A172 (cell line): ENCODE measurements at places on chromosomes 7 and 10. TPM values are rescaled to one million over a fixed set of nuclear protein-coding genes. Genes with fewer than 3 reads are reported as not detected.

- DNase-seq = no peak
Observed at GRCh38 chr10:24240041-24240751, 31.3 kb downstream of the KIAA1217 start.

GRCh38 chr7:122140918-122141317 lies 3.1 kb downstream of the AASS start:
- DNase-seq = no peak

GRCh38 chr7:112448381-112448780 lies 1.9 kb upstream of the IFRD1 start:
- no peak for DNase-seq

- DNase-seq = no peak
Observed at GRCh38 chr7:11605749-11606148, 226.2 kb downstream of the THSD7A start.

- DNase-seq = peak; percentile 28
Observed at GRCh38 chr7:70775570-70776156, 356.3 kb upstream of the GALNT17 start.

DNA sequence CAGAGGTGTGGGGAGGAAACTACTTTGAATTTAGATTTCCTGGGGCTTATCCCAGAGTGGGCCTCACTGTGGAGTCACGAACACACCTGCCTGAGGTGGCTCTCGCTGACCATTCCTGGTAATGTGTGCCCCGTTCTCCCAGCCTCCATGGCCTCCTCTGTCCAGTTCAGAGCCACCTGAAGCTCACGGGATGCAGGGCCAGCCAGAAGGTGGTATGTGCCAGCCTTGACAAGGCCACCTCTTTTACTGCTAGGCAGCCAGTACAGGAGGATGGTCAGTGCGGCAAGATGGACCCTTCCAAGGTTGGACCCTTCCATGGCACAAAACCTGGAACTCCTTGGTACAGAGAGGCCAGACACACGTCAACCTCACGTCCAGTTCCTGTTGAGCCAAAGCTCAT lies 210.3 kb downstream of the DNAJB6 start:
- no peak for DNase-seq

DNA sequence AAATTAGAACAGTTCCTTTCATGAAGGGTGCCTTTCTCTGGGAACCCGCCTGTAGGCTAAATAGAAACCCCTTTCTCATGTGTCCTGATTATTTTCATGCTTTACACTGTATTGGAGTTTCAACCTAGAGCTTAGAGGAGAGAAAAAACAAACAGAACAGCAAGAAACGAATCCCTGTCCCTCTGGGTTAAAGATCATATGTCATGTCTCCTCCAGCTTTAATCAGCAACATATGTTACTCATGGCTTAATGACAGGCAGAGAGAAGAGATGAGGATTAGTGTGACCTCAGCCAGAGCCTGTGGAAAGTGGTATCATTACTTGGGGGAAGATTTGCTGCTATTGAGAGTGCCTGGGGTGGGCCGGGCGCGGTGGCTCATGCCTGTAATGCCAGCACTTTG lies 32.1 kb downstream of the CRCP start:
- DNase-seq = no peak

- peak; percentile 43 for DNase-seq
Observed at GRCh38 chr7:50962281-50962883, 179.7 kb upstream of the GRB10 start.

DNA sequence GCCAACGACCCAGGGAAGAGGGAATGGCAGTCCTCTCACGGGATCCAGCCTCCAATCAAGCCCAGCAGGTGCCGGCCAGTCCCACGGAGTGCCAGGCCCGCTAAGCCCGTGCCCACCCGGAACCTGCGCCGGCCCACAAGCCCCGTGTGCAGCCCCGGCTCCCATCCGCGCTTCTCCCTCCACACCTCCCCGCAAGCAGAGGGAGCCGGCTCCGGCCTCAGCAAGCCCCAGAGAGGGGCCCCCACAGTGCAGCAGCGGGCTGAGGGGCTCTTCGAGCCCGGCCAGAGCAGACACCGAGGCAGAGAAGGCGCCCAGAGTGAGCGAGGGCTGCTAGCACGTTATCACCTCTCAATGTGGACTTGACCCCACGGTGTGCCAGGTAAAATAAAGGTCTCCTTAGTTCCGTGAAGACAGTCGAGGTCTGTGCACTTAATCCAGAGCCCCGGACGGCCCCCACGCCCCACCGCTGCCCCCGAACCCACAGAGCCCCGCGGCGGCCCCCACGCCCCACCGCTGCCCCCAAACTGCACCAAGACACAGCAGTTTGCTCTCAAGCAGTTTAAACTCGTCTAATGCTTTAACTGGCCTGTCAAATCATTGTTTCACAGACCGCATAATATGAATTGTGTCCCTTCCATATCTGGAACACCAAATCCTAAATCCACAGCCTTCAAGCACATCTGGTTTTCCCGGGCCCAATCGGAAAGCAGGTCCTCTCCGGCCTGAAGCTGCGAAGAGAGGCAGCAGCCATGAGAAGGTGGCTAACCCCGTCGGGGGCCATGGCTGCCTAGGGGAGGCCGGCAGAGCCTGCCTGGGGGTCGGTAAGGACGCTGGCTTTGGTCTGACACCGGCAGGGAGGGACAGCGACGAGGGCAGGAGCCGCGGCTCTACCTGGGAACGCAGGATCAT lies 307.8 kb downstream of the PTPRN2 start:
- no peak for DNase-seq

DNA sequence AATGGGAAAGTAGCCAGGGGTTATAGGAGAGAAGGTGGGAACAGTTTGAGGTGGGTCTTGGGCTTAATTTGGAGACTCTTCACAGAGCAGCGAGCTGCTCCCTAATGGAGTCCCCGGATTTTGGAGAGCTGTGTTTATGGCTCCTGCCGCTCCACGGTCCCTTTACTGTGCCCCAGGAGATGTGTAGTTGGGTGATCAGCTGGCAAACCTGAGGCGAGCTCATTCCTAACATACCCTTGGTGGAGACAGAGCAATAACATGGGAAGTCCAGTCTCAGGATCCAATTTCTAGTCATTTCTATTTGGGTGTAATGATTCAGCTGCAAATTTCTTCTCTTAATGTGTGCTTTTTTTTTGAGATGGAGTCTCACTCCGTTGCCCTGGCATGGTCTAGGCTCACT lies 1.5 kb downstream of the GARIN1A start:
- DNase-seq = no peak

- DNase-seq = peak; percentile 18
Observed at GRCh38 chr10:12252882-12253546, 57.0 kb downstream of the CDC123 start.

GRCh38 chr10:122138831-122139625 lies 132.1 kb upstream of the BTBD16 start:
- DNase-seq = no peak

- no peak for DNase-seq
Observed at GRCh38 chr10:124554085-124554858, 92.6 kb downstream of the LHPP start.

DNA sequence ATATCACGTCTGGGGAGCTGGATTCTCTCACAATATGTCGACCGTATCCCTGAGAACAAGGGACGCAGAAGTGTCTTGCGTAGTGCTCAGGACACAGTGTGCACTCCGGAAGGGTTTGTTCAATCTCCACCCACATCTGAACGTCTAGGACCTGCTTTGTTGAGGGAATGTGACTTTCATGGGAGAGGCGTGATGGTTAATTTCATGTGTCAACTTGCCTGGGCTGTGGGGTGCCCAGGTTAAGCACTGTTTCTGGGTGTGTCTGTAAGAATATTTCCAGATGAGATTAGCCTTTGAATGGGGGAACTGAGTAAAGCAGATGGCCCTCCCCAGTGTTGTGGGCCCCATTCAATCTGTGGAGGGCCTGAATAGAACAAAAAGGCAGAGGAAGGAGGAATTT lies 80.4 kb upstream of the SFMBT2 start:
- no peak for DNase-seq

GRCh38 chr7:30470163-30470770 lies 8.3 kb downstream of the NOD1 start:
- no peak for DNase-seq

DNA sequence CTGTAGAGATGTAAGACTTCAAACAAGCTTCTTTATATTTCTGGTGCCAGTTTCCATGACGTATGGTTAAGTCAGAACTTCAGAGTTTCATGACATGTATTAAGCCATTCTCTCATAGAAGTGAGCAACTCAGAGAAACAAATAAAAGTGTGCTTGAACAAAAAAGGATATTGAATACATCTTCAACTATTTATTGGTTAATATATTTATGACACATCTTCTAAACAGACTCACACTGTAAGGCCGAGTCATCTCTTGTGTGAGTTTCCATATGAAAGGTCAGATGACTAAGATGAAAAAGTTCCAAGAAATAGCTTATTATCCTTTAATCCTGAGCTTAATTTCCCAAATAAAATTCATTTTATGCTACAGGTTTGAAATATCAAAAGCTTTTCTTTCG lies 105.5 kb upstream of the CSTF2T start:
- DNase-seq = no peak

DNA sequence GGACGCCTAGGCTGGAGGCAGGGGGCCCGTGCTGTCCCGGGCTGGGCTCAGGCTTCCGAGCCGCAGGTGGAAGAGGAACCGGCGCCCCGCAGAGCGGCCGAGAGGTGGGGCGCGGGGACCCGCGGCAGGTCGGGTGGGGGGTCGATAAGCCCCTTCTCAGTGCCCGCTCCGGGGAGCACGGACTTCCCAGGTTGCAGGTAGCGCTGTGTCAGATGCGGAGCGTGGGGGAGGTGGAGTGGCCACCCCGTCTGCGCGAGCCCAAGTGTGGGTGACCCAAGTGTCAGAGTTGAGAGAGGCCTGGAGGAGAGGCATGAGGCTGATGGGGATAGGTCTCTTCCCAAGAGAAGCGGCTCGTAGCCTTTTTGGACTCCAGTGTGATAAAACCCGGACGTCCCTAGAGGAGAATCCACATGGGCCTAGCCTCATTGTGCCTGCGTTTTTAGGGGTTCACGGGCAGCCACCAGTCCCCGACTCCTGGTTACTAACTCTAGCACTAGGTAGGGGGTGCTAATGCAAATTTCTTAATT lies 580 bp downstream of the EEPD1 start:
- DNase-seq = no peak

DNA sequence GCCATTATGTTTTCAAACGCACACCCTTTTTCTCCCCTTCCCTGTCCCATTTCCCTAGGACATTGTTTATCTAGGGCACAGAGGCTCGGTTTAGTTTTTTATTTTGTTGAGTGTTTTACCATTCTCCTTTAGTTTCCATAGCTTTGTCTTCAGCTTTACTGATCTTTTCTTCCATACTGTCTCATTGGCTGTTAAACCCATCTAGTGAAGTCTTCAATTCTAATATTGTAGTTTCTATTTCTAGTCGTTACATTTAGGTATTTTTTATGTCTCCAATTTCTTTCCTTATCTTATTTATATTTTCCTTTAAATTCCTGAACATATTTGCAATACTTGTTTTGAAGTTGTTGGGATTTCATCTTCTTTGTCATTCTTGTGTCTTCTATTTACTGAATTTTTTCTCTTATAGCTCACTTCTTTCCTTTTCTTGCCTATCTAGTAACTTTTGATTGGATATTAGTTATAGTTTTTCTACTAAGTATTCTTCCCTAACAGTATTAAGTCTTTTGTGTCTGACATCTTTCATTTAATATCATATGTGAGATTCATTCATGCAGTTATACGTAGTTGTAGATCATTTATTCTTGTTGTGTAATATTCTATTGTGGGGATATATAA lies 41.0 kb upstream of the SH2D4B start:
- DNase-seq = no peak

GRCh38 chr10:32445036-32445435 lies 904 bp upstream of the CCDC7 start:
- DNase-seq = no peak

DNA sequence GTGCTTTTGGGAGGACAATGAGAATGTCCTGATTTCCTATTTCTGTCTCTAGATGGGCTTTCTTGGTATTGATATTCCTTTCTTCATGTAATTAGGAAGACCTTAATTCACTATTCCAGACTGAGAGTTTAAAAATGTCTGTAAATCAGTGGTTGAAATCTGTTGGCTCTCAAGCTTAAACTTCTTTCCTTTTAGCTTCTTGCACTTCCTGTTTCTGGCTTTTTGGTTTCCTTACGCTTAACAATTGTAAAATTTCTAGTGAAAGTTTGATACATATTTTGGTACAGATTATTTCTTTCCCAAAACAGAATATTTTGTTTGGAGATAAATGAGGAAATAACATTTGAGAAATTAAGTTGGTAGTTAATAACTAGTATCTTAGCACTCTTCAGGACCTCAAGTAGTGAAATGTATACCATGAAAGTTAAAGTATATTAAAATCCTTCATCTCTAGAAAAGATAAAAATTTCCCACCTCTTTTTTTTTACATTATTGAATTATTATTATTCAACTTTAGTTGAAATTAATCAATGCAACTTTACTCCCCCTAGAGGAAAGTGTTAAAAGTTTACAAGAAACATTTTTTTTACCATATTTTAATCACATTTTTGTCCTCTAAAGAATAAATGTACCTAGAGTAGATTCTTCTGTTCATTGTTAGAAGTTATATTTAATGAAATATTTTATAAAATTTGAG lies 137.2 kb downstream of the PHTF2 start:
- no peak for DNase-seq

DNA sequence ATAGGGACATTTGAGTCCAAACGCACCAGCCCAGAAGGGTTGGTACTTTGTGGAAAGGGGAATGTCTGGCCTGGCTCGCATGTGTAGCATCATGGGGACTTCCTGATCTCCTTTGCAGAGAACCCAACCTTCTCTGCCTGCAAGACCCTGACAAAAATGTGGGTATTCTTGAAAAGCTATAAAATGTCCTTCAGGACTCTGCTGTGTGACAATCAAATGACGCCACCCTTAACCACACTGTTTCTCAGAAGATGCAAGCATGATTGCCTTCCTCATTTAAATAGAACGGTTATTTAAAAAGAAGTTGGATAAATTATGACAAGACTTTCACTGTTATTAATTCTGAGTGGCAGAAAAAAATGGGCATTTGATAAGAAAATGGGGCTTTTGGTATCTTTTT lies 15.1 kb upstream of the GPR15LG start:
- no peak for DNase-seq

The FAM237B gene
- total RNA-seq = not detected in 2 replicates

The BHLHA15 gene
- total RNA-seq = not detected in 2 replicates

The EPHB6 gene
- 2.0 and 2.7 TPM in 2 replicates for total RNA-seq

The SERPINE1 gene
- total RNA-seq = 463 and 480 TPM in 2 replicates

The CFTR gene
- 0.02 TPM in 1 of 2 replicates, not detected in the other for total RNA-seq

The AGAP3 gene
- total RNA-seq = 46.4 and 58.9 TPM in 2 replicates

The PODXL gene
- 446 and 531 TPM in 2 replicates for total RNA-seq

The FAM200A gene
- 11.4 and 12.3 TPM in 2 replicates for total RNA-seq

The UBE3C gene
- total RNA-seq = 76.2 and 81.8 TPM in 2 replicates

The DNTT gene
- total RNA-seq = not detected in 2 replicates

The ELFN1 gene
- total RNA-seq = 5.3 and 6.1 TPM in 2 replicates
